PC-9 (cell line): ENCODE measurements at places on chromosomes 4 and X. TPM values are rescaled to one million over a fixed set of nuclear protein-coding genes. Genes with fewer than 3 reads are reported as not detected.

Gene GAGE12J
- not detected in 2 replicates for total RNA-seq

Gene EPHA5
- total RNA-seq = not detected in 2 replicates

Gene UBE2A
- total RNA-seq = 103 and 119 TPM in 2 replicates

Gene TASL
- total RNA-seq = not detected in 2 replicates

Gene GATA1
- total RNA-seq = not detected in 2 replicates

Gene CLIC2
- total RNA-seq = 0.17 and 0.33 TPM in 2 replicates

GRCh38 chr4:30525662-30526315 lies 194.4 kb upstream of the PCDH7 start:
- no peaks in the 10 kb centered on the region for H3K27me3 ChIP-seq
- no peak overlapping the region for H3K4me3 ChIP-seq
- H3K4me1 ChIP-seq = no peaks in the 10 kb centered on the region
- DNase-seq = no peak
- H3K27ac ChIP-seq = no peak overlapping the region

GRCh38 chrX:38664285-38664684 lies 102.9 kb downstream of the TSPAN7 start:
- H3K36me3 ChIP-seq = no peaks in the 10 kb centered on the region
- no peak for DNase-seq
- no peak overlapping the region for H3K27ac ChIP-seq
- no peaks in the 10 kb centered on the region for H3K4me1 ChIP-seq

DNA sequence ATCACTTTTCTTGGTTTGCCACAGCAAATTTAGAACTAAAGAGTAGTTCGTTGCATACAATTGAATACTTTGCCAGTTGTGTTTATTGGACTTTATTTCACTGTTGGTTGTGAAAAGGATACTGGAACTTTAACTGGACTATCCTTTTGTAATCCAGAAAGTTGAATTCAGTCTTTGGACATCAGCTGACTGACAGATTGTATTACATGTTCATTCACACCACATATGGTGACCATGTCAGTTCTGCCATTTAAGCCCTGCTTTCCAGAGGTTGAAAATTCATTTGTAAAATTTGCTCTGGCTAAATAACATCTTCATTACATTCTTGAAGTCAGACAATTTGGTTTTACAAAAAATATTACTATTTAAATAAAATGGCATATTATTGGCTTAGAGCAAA lies 251.7 kb downstream of the CAMK2D start:
- no peak for DNase-seq
- no peaks in the 10 kb centered on the region for H3K4me1 ChIP-seq
- no peak overlapping the region for H3K27ac ChIP-seq
- H3K4me3 ChIP-seq = no peak overlapping the region
- H3K27me3 ChIP-seq = no peaks in the 10 kb centered on the region
- no peaks in the 10 kb centered on the region for H3K36me3 ChIP-seq

GRCh38 chr4:20832826-20833225 lies 132.6 kb downstream of the PACRGL start:
- H3K36me3 ChIP-seq = no peaks in the 10 kb centered on the region
- no peak for DNase-seq
- H3K27ac ChIP-seq = no peak overlapping the region

- H3K4me3 ChIP-seq = no peak overlapping the region
- no peaks in the 10 kb centered on the region for H3K27me3 ChIP-seq
- no peaks in the 10 kb centered on the region for H3K36me3 ChIP-seq
- no peak overlapping the region for H3K27ac ChIP-seq
- H3K4me1 ChIP-seq = no peaks in the 10 kb centered on the region
- DNase-seq = no peak
Measured at GRCh38 chr4:97300561-97300960, 842.7 kb downstream of the STPG2 start.

GRCh38 chr4:14168919-14169318 lies 541.4 kb upstream of the BOD1L1 start:
- peak; percentile 93 for DNase-seq
- H3K27ac ChIP-seq = peak overlapping the region; percentile 99
- H3K4me1 ChIP-seq = peaks cover 37% of the 10 kb centered on the region
- H3K4me3 ChIP-seq = peak overlapping the region; percentile 41; the same call in 1 of the 2 replicates
- no peaks in the 10 kb centered on the region for H3K27me3 ChIP-seq
- H3K36me3 ChIP-seq = no peaks in the 10 kb centered on the region

DNA sequence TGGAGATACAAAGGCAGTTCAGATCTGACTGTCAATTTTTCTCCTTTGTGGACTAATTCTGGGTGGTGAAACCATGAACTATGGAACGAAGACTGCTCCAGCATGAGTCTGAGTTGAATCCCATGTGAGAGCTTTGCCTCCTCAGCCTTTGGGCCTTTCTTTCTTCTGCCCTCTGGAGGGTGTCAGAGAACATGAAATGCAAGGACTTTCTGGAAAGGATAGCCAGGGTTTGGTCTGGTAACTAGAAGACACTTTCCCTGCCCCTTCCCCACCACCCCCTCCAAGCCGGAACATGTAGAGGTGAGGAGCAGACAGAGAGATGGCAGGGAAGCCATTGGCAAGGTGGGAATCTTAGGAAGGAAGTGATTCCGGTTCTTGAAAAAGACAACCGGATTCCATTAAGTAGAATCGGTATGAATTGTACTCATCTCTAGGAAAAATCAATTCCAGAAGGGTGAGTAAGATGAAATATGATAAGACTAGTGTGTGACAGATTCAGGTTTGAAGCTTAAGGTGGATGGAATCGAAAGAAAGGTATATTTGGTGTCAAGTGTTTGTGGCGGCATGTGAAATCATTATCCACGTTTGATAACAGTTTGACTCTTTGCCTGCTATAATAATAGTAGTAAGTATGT lies 19.0 kb downstream of the FHL1 start:
- H3K36me3 ChIP-seq = no peaks in the 10 kb centered on the region
- no peak for DNase-seq
- H3K27ac ChIP-seq = no peak overlapping the region

GRCh38 chr4:79205121-79205520 lies 120.7 kb downstream of the NAA11 start:
- H3K27ac ChIP-seq = no peak overlapping the region
- no peak overlapping the region for H3K4me3 ChIP-seq
- no peaks in the 10 kb centered on the region for H3K36me3 ChIP-seq
- H3K27me3 ChIP-seq = no peaks in the 10 kb centered on the region
- no peak for DNase-seq

- DNase-seq = no peak
- no peak overlapping the region for H3K27ac ChIP-seq
- no peak overlapping the region for H3K4me3 ChIP-seq
Measured at GRCh38 chr4:86271057-86271456, 88.8 kb downstream of the MAPK10 start.
